CD4-positive, alpha-beta T cell treated with Interleukin-1 beta for 1 hour (primary cell): ENCODE measurements at places on chromosomes 3 and 15.
A peak's percentile ranks its signal among the peaks of the same experiment; 100 is the strongest.

DNA sequence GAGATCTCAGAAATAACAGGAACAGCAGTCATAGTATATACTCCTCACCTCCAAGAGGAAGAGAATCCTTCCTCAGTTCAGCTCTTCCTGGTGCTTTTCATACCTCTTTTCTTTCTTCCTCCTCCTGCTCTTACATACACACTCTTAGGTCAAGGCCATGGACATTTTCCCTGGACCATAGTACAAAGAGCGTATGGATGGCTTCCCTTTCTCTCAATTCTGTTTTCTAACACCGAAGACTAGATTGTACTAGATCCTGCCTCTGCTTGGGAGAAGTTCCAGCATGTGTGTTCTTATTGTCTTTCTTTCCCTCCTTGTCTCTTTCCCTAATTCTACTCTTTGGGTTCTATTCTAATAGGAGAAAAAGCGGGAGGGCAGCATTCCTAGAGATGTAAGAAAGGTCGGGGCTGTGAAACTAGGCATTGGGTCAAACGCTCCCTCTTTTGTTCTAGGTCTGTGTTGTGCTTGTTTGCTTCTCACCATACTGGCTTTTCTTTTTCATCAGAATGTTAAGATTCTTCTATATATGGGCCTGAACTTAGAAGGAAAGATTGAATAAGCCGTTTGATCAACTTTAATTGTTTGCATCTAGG, 77.4 kb downstream of the VPS8 start:
- no peak for DNase-seq

- DNase-seq: no peak
These were observed at the start of gene CLDN18 for GRCh38 chr3:138009476-138010272. Gene CLDN18, plus strand, starts transcription at chr3:138010165. Its CDS starts 61 bp downstream, at chr3:138010226.

- no peak for DNase-seq
These were observed 36.5 kb downstream of the RAF1 start for GRCh38 chr3:12627370-12627769.

- peak; percentile 62 for DNase-seq
These were observed 21.1 kb upstream of the IQCF6 start for GRCh38 chr3:51799879-51800749.

DNA sequence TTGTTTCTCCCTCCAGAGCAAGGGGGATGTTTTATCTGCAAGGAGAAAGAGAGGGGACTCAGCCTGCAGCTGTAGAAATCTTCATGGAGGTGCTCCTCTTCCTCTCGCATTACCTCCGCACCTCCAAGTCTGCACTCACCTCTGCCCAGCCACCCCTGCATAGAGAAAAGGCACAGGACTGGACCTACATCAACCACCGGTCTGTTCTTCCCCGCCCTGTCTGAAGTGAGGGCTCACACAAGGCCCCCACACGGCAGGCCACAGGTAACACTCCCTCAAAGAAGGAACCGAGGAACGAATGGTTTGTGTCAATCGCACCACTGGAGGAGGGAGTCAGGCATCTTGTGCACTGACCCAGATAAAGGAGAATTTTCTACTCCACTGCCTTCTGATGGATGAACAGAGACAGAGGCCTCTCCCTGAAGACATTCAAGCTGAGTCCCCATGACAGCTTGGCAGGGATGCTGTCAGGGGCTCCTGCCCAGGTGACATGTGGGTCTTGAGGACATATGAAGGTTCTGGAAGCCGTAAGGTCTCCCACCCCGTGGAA, 260.3 kb downstream of the XXYLT1 start:
- no peak for DNase-seq

DNA sequence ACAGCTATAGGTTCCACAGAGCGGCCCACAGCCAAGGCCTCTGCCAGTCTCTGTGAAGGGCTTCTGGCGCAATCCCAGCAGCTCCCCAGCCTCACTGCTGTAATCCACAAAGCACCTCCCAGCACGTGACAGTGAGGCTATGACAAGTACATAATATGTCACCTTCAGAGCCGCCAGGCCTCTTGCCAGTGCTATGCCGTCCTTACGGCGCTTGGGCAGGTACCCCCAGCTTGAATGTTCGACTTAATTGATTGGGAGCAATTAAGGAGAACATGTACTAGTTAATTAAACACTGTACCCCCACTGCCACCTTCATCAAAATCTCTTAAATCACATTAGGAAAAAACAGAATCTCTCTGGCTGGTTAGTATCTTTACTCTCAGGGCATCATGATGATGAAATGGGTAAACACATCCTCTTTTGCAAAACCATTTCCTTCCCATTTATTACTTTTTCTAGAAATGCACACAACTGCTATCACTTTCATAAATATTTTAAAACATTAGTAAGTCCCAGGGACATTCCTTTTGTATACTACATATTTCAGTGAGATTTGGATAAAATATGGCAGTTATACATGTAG, 169.9 kb downstream of the XXYLT1 start:
- peak; percentile 19 for DNase-seq

- DNase-seq: no peak
These were observed 52.2 kb downstream of the ZNF280D start for GRCh38 chr15:56681113-56681512.

DNA sequence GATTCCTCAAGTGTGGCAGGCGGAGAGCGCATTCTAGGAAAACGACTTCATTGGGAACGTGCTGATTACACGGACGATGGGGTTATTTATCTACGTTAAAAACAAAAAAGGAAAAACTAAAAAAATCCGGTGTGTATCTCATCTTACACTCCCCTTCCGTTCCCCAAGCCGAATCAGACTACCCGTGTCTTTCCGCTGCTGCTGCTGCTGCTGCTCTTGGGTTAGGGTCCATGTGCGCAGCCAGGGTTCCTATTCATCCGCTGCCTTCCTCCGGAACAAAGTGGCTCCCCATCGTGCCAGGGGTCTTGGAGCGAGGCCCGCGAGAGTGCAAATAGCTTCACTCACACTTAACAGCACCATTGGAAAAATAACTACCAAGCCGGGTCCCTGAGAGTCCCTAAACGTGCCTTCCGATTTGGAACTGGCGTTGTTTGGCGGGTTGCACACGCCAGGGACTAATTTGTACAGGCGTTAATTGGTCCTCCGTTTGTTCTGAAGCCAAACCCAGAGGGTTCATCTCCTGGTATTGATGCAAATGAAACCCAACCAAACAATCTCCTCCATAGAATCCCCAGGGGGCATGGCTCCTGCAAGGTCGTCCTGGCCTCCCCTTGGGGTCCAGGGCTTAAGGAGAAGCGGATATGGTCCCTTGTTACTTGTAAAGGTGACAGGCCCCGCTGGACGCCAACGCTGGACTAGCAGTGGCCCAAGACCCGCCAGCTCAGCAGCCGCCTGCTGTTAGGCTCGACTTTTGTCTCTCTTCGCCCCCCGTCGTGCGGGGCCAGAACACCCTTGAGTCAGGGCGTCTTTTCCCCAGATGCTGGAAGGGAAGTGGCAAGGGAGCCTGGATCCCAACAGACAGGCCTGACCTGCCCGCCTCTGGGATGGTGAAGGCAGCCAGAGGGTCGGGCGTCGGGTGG, 11.0 kb upstream of the ONECUT1 start:
- no peak for DNase-seq

- no peak for DNase-seq
These were observed 71.3 kb upstream of the CACNA1D start for GRCh38 chr3:53422954-53423698.

DNA sequence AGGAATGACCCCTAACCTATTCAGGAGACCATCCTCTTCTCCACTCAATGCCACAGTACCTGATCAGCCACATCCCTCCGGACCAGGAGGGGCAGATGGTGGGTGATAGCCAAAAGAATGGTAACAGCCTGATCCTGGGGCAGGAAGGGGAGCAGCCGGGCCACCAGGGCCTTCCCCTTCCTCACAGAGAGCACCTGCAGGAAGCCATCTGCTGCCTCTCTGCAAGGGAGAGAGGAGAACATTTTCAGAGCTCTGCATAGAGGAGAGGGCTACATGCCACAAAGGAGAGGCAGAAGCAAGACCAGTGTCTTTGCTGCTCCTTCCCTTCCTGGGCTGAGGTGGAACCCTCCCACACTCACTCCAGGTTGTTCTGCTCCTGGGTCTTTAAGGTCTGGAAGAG, 5.5 kb upstream of the SPG11 start:
- no peak for DNase-seq

DNA sequence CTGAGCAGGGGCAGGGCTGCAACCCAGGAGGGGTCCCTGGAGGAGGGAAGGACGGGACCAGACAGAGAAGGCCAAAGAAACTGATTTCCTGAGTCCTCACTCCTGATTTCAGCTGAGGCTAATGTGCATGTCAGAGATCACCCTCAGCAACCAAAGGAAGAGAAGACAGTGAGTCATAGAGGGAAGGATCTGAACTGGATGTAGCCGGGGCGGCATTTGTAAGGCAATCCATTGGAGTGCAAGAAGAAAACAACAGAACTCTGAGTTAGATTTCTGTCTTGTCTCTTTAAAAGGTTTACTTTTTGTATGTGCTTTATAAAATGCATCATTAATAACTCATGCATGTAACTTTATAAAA, 105.3 kb upstream of the AGBL1 start:
- no peak for DNase-seq

DNA sequence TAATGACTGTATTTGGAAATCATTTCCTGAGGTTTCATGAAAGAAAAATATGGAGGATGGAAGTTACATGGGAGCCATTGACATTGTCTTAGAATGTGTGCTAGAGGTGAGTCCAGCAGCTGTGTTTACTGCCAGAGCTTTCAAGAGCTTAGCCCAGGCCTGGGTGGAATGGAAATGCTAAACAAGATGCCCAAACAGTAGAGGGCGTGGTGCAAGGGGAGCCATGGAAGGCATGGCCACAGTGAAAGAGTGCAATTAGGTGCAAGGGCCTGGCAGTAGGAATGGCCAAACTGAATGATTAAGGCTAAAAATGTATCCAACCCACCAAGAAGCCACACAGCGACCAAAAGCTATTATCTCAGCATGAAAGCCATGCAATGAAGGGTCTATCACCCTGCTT, 257.7 kb upstream of the NR2F2 start:
- DNase-seq: no peak

DNA sequence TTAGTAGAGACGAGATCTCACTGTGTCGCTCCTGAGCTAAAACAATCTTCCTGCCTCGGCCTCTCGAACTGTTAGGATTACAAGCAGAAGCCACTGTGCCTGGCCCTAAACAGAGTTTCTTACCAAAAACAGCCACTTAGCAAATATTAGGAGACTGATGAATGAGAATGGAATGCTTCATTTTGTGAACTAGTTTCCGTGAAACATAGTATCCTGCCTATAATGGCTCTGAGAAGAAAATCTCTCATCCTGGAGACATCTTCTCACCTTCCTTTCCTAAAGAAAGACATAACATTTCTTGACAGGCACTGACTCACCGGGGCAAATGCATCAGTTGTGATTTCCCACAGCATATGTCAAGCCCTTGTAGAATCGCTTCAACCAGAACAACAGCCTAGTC, 44.9 kb downstream of the GJD2 start:
- DNase-seq: no peak

DNA sequence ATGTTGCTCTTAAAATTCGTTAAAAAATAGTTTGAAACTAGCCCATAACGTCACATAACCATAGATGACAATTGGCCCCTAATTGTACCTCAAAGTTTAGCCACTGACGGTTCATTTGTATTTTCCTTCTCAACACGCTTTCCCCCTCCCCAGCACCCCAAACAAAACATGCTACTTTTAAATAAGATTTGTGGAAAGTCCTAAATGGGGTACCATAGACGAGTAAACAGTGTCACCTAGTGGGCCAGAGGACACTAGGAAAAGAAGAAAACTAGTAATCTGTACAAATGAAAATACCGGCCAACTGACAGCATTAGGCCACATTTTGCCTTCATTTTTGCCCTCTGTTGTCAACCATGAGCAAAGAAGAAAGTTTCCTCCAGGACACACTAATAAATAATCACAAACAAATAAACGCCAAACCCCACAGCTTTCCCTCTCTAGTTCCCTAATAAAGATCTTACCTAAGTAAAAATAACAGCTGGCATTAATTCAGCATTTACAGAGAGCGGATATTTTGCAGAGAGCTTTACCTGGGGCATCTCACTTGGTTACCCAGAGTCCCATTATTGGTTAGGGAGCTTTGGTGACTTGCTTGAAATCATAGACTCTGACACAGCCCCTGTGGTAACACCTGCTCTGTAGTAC, 175.1 kb upstream of the ATP11B start:
- DNase-seq: no peak
